ENCODE measurements at places on chromosomes 3 and 15. TPM values are rescaled to one million over a fixed set of nuclear protein-coding genes. Genes with fewer than 3 reads are reported as not detected.

The HESX1 gene
- total RNA-seq: 1.7 TPM

DNA sequence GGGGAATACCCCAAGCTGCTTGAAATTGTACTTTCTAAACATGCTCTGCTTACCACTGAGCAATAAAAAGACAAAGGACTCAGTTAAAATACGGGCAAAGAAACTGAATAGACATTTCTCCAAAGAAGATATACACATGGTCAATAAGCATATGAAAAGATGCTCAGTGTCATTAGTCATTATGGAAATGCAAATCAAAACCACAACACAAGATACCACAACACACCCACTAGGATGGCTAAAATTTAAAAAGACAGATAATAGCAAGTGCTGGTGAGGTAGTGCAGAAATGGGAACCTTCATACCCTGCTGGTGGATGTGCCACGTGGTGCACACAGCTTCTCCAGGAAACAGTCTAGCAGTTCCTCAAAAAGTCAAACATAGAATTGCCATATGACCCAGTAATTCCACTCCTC lies 21.3 kb downstream of the LRIG1 start:
- no peak overlapping the region for H3K4me3 ChIP-seq
- H3K27ac ChIP-seq: no peak overlapping the region
- DNase-seq: no peak
- H3K4me1 ChIP-seq: no peaks in the 10 kb centered on the region
- no peaks in the 10 kb centered on the region for H3K27me3 ChIP-seq

GRCh38 chr15:65389226-65389625 lies 11.4 kb upstream of the IGDCC3 start:
- peaks cover 5% of the 10 kb centered on the region for H3K36me3 ChIP-seq
- no peak overlapping the region for H3K4me3 ChIP-seq
- H3K27ac ChIP-seq: no peak overlapping the region
- H3K4me1 ChIP-seq: peaks cover 3% of the 10 kb centered on the region
- no peaks in the 10 kb centered on the region for H3K27me3 ChIP-seq
- no peak for DNase-seq

DNA sequence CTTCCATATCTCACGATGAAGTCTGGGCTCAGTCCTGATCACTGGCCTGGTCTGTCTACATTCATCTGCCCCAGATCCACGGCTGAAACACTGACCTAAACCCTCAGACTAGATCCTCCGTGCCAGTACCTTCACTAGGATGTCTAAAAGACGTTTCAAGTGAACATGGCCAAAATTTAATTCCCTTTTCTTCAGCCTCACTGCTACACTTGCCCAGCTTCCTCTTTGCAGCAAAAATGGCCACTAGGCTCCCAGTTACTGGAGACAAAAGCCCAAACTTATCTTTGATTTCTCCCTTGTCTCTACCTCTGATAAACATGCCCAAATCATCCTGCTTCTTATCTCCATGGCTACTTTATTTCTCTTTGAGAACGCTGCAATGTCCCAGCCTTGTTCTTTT lies 1.7 kb downstream of the RASSF1 start:
- H3K36me3 ChIP-seq: no peaks in the 10 kb centered on the region
- peaks cover 4% of the 10 kb centered on the region for H3K4me1 ChIP-seq
- H3K27me3 ChIP-seq: no peaks in the 10 kb centered on the region
- H3K4me3 ChIP-seq: no peak overlapping the region
- DNase-seq: no peak
- H3K27ac ChIP-seq: no peak overlapping the region

GRCh38 chr3:73107676-73108187 lies 46.3 kb downstream of the EBLN2 start:
- DNase-seq: peak; percentile 12
- H3K4me1 ChIP-seq: no peaks in the 10 kb centered on the region
- no peak overlapping the region for H3K27ac ChIP-seq
- no peaks in the 10 kb centered on the region for H3K36me3 ChIP-seq
- H3K4me3 ChIP-seq: no peak overlapping the region

DNA sequence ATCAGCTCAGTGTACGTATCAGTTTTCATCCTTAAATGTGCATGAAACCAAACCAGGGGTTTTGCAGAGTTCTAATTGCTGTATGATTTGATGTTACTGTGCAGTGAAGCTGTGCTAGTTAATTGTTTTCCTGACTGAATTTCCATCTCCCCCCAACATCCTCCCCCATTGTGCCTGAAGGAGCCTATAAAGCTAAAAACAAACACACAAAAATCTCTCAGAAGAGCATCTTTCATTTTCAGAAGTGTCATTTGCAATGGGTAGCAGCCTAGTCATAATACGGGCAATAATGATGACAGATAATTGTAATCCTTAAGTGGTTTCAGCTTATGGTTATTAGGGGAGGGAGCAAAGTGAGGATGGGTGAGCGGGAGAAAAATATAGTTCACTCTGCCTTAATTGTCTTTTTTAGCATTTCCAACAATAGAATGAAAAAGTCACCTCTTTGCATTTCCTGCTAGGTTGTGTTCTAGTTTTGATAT lies 207.9 kb upstream of the TBL1XR1 start:
- no peaks in the 10 kb centered on the region for H3K4me1 ChIP-seq
- H3K4me3 ChIP-seq: no peak overlapping the region
- no peak for DNase-seq
- H3K27me3 ChIP-seq: no peaks in the 10 kb centered on the region
- no peak overlapping the region for H3K27ac ChIP-seq
- no peaks in the 10 kb centered on the region for H3K36me3 ChIP-seq
